ENCODE measurements at places on chromosomes 6 and 20.

DNA sequence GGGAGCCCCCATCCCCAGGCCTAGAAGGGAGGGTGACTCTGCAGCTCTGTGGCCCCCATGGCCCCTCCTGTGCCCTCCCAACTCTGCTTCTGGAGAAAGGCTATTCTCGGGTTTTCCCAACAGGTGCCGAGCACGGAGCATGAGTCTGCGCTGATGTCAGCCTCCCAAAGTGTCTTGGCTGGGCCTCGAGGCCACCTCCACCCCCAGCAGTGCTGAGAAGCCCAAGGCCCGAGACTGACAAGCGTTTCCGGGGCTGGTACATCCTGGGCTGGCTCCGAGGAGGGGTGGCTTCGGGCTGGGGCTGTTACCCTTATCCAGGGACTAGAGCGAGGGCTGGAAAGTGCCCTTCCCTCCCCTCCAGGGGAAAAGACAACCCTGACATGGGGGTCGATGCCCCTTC lies 60.2 kb upstream of the GATA5 start:
- DNase-seq, result no peak

DNA sequence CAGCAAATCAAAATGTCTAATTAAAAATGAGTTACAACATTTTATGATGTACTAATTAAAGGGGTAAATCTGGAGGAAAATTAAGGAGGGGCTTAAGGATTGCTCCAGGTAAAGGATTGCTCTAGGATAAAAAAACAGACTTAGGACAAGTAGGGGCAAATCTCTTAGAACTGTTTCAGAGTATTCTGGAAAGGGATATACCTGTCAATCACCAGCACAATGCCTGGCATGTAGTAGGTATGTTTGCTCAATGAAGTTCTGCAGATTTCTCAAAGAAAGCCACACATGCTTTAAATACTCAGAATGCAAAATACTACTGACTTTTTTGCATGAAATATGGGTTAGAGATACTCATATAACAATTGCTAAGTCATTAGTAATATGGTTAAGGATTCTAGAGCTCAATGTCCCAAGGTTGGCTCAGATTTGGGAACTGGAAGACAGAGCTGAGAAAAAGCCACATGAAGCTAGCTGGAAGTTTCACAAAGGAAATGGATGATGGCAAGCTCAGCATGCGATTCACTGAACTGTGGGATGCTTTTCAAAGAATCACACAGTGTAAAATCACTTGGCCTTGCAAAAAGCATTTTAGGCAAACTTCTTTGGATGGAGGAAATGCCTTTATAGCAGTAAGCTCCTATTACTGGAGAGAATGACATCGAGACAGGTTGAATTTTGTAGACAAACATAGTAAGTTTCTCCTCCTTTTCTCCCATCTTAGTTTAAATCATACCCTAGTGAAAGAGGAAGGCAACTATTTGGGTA lies 72.8 kb downstream of the MAP3K5 start:
- no peak for DNase-seq

GRCh38 chr6:100105138-100105537 lies 111.1 kb upstream of the MCHR2 start:
- no peak for DNase-seq

- no peak for DNase-seq
Measured at GRCh38 chr6:125195526-125195925, 42.0 kb downstream of the TPD52L1 start.

GRCh38 chr6:89434150-89434499 lies 1.2 kb downstream of the ANKRD6 start:
- no peak for DNase-seq

GRCh38 chr6:107822176-107823046 lies 1.7 kb downstream of the SCML4 start:
- no peak for DNase-seq

DNA sequence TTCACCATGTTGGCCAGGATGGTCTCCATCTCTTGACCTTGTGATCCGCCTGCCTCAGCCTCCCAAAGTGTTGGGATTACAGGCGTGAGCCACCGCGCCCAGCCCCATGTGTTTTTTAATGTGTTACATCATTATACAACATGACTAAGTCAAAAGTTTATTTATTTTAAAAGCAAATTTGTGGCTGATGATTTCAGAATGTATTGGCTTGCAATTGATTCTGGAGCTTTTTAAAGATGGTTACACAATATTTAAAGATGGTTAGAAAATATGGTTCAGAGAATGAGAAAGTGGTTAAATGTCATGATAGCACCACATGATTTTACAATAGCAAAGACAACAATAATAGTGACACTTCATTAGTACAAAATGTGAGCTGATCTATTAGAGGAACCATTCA lies 80.5 kb downstream of the SASH1 start:
- no peak for DNase-seq

Data from stimulated activated CD4-positive, alpha-beta T cell treated with anti-CD3 and anti-CD28 coated beads, Interleukin-12 subunit alpha, Interleukin-12 subunit beta, amount 100 ng/mL, for 24 hours (primary cell).